ENCODE measurements at places on chromosomes 12 and 14. TPM values are rescaled to one million over a fixed set of nuclear protein-coding genes. Genes with fewer than 3 reads are reported as not detected.

- DNase-seq: no peak
- peaks cover 26% of the 10 kb centered on the region for H3K4me1 ChIP-seq
- H3K27ac ChIP-seq: peak overlapping the region; percentile 82
- H3K27me3 ChIP-seq: peaks cover 18% of the 10 kb centered on the region
- peaks cover 12% of the 10 kb centered on the region for H3K36me3 ChIP-seq
- peak overlapping the region; percentile 90 for H3K4me3 ChIP-seq
These were observed 1.5 kb downstream of the MTA1 start for GRCh38 chr14:105420974-105421674.

Gene EIF2B1
- total RNA-seq: 46.5 TPM

DNA sequence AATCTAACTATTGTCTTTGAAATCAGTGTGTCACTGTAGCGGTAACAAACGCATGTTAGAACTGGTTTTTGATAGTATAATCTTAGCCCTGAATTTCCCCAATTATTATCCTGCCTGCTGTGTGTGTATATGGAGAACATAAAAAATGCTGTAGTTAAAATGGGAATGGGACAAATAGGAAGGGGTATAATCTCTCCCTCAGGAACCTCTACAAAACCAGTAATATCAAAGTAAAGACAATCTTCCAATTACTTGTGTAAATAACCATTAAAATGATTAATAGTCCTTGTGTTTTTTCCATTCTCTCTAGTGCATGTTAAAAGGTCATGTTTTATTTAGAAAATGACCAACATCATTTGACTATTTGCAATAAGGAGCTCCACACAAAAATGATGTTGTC lies 200.1 kb upstream of the TMTC1 start:
- DNase-seq: no peak
- no peaks in the 10 kb centered on the region for H3K4me1 ChIP-seq
- H3K4me3 ChIP-seq: no peak overlapping the region
- peaks cover 5% of the 10 kb centered on the region for H3K36me3 ChIP-seq
- no peaks in the 10 kb centered on the region for H3K27me3 ChIP-seq

- no peak overlapping the region for H3K4me3 ChIP-seq
- peaks cover 23% of the 10 kb centered on the region for H3K4me1 ChIP-seq
- H3K36me3 ChIP-seq: no peaks in the 10 kb centered on the region
- H3K27ac ChIP-seq: no peak overlapping the region
These were observed 400.9 kb upstream of the PDE3A start for GRCh38 chr12:19967431-19967830.

DNA sequence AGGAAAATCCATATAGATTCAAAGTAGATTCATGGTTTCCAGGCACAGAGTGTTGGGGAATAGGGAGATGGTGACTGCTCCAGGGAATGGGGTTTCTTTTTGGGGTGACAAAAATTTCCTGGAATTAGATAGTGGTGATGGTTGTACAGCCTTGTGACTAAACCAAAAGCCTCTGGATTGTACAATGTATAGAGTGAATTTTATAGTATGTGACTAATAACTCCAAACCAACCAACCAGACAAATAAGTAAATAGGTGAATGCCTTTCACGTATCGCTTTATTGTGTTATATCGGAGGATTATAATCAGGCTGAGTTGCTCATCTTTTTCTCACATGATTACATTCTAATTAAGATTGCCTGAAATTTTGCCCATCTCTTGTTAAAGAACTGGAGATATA lies 24.6 kb upstream of the PPFIBP1 start:
- H3K4me1 ChIP-seq: no peaks in the 10 kb centered on the region
- DNase-seq: no peak
- H3K27me3 ChIP-seq: peaks cover 7% of the 10 kb centered on the region
- H3K36me3 ChIP-seq: no peaks in the 10 kb centered on the region

Gene COQ10A
- 26.2 TPM for total RNA-seq

Gene GPR65
- not detected for total RNA-seq

- H3K27ac ChIP-seq: peak overlapping the region; percentile 88
- DNase-seq: no peak
- H3K4me1 ChIP-seq: peaks cover 83% of the 10 kb centered on the region
- no peaks in the 10 kb centered on the region for H3K36me3 ChIP-seq
- no peak overlapping the region for H3K4me3 ChIP-seq
- H3K27me3 ChIP-seq: no peaks in the 10 kb centered on the region
These were observed 40.6 kb downstream of the ACTN1 start for GRCh38 chr14:68938271-68939150.

DNA sequence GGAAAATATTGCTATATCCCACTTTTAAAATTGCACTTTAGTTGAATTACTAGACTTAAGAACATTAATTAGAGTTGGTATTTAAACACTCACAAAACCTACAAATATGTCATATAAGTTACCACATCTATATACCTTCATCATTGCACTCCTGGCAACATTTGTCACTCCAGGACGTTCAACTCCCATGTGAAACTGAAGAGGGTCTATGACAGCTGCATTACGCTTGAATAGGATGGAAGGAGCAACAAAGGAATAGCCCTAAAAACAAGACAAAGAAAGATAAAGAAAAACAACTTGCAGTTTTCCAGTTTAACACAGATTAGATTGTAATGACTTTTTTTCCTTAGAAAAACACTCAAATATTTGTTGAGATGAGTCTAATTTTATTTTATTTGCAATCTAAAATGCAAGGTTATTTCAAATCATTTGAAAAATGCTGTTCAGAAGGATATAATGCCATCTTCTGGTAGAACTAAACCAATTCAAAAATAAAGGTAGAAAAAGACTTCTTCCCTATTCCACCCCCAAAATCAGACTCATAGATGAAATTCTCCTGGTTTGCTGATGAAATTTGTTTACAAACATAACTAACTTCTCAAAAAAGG lies 84.3 kb upstream of the TTC7B start:
- H3K4me3 ChIP-seq: no peak overlapping the region
- H3K27me3 ChIP-seq: no peaks in the 10 kb centered on the region
- H3K27ac ChIP-seq: no peak overlapping the region
- DNase-seq: no peak
- no peaks in the 10 kb centered on the region for H3K36me3 ChIP-seq

Gene MGP
- total RNA-seq: 0.96 TPM

- peaks cover 10% of the 10 kb centered on the region for H3K36me3 ChIP-seq
- DNase-seq: no peak
- no peak overlapping the region for H3K4me3 ChIP-seq
These were observed 81.3 kb downstream of the MOK start for GRCh38 chr14:102223682-102224081.

Gene CNTN1
- 16.9 TPM for total RNA-seq

GRCh38 chr12:75699728-75700496 lies 188.5 kb upstream of the KRR1 start:
- H3K4me3 ChIP-seq: no peak overlapping the region
- peak overlapping the region; percentile 90 for H3K27ac ChIP-seq
- peaks cover 49% of the 10 kb centered on the region for H3K4me1 ChIP-seq
- DNase-seq: no peak
- no peaks in the 10 kb centered on the region for H3K36me3 ChIP-seq

Gene SMIM41
- total RNA-seq: 0.14 TPM

DNA sequence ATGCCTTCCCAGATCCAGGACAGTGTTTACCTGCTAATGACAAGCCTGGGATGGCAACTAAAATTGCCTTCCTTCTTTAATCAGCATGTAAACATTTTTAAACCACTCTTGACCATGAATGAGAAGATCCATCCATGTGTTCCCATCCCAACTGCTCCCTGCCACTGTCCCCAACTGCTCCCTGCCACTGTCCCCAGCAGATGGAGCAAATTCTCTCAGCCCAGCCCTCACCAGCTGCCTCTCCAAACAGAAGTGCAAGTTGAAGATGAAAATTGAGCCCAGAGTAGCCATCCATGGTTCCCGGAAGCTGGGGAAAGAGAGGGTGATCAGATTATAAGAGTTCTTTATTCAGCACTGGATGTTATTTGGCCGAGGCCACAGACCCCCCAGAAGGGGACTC lies 133.1 kb downstream of the SLC15A4 start:
- no peak overlapping the region for H3K4me3 ChIP-seq
- H3K36me3 ChIP-seq: peaks cover 51% of the 10 kb centered on the region
- no peak for DNase-seq
- H3K27me3 ChIP-seq: peaks cover 27% of the 10 kb centered on the region
- H3K4me1 ChIP-seq: no peaks in the 10 kb centered on the region
- no peak overlapping the region for H3K27ac ChIP-seq

- no peaks in the 10 kb centered on the region for H3K27me3 ChIP-seq
- H3K4me3 ChIP-seq: no peak overlapping the region
- no peak overlapping the region for H3K27ac ChIP-seq
These were observed 38.2 kb downstream of the SLC38A4 start for GRCh38 chr12:46787496-46788055.

GRCh38 chr14:77011245-77011644 lies 17.3 kb downstream of the IRF2BPL start:
- H3K4me1 ChIP-seq: peaks cover 52% of the 10 kb centered on the region
- H3K27me3 ChIP-seq: no peaks in the 10 kb centered on the region
- no peak overlapping the region for H3K27ac ChIP-seq

DNA sequence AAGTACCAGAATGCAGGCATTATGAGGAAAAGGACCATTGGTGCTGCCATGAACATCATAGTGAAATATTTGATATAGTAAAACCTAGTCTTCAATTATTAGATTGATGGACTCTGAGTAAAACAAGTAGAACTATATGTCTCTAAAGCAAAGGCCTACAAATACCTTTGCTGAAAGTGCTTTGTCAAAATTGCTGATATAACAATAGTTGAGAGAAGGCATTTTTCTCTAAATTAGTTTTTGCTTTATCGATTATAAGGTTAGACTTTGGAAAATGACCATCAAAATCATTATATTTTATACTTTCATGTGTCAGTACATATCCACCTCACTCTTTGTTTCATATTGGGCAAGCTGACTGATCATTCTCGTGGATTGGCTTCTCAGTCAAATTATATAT lies 836.0 kb upstream of the FBXO33 start:
- no peaks in the 10 kb centered on the region for H3K4me1 ChIP-seq
- no peak overlapping the region for H3K27ac ChIP-seq
- no peak overlapping the region for H3K4me3 ChIP-seq
- no peaks in the 10 kb centered on the region for H3K36me3 ChIP-seq
- no peaks in the 10 kb centered on the region for H3K27me3 ChIP-seq
- DNase-seq: no peak

Gene STON2
- total RNA-seq: 45.2 TPM

GRCh38 chr12:97194546-97194945 lies 268.1 kb upstream of the RMST start:
- DNase-seq: no peak
- H3K4me1 ChIP-seq: peaks cover 5% of the 10 kb centered on the region
- H3K36me3 ChIP-seq: peaks cover 50% of the 10 kb centered on the region
- no peak overlapping the region for H3K27ac ChIP-seq
- H3K27me3 ChIP-seq: no peaks in the 10 kb centered on the region

- H3K4me1 ChIP-seq: no peaks in the 10 kb centered on the region
- no peak overlapping the region for H3K4me3 ChIP-seq
These were observed 1352.9 kb downstream of the TMEM121 start for GRCh38 chr14:106879241-106879640.

- no peaks in the 10 kb centered on the region for H3K27me3 ChIP-seq
- no peak overlapping the region for H3K4me3 ChIP-seq
- peaks cover 4% of the 10 kb centered on the region for H3K36me3 ChIP-seq
These were observed 13.5 kb downstream of the EXD2 start for GRCh38 chr14:69204753-69205152.

All from WTC11 (cell line).